ENCODE measurements at places on chromosomes 7 and 10. TPM values are rescaled to one million over a fixed set of nuclear protein-coding genes. Genes with fewer than 3 reads are reported as not detected.

DNA sequence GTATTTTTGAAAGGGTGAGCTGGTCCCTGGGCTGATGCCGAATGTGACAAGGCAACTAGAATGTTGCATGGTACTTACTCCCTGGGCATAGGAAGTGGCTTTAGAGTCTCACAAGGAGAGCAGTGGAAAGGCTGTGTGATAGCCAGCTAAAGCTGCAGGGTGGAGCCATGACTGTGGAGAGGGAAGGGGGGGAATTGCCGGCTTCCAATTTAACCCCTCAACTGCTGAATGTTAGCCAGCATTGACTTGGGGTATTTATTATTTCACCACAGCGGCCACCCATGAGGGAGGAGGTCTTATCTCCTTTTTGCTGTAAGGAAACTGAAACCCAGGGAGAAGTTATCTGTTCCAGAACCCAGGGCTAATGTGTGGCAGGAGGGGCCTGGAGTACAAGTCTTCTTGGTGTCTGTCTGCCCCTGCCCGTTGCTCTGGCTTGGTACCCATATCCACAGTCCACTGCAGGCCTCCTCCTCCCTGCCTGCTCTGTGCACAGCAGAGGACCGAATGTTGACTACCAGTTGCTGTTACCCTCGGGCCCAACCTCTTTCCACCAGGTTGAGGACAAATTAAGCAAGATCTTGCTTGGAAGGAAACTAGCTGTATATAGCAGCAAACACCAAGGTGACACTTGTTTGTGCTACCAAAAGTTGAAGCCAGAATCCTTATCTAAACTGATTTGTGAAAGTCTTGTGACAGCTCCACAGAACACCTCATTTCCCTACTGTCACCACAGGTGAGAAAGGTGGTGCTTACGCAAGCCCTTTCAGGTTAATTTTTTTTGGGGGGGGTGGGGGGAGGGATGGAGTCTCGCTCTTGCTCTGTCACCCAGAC is 37.6 kb downstream of the WBP1L start:
- DNase-seq, result no peak

DNA sequence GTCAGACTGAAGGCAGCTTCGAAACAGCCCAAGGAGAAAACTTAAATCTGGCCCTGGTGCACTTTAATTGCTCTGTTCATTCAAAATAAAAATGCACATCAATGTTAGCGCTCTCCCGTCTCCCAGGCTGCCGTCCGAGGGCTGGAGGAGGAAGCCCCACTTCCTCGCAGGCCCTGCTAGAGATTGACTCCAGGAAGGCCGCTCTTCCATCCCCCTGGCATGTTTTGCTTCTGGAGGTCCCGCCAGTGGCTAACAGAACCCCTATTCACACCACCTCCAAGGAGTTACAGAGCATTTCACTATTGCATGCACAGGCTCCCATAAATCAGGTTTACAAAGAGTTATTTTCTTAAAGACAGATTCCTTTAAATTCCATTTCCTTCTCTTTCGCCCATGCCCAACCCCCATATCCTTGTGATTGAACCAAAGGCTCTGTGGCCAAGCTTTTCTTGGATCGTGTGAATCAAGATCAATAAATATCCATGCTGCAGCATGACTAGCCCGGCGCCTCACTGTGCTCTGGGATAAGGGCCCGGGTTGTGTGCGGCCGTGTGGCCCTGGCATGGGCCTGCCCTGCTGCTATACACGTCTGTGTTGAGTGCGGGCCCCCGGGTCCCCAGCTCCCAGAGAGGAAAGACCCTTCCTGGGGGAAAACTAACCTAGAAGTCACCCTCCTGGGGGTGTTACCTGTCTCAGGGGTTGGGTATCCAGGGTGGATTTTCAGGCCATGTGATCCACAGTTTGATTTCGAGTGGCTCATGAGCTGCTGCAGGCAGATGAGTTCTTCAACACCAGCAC is 118.7 kb upstream of the GDF10 start:
- DNase-seq, result no peak

DNA sequence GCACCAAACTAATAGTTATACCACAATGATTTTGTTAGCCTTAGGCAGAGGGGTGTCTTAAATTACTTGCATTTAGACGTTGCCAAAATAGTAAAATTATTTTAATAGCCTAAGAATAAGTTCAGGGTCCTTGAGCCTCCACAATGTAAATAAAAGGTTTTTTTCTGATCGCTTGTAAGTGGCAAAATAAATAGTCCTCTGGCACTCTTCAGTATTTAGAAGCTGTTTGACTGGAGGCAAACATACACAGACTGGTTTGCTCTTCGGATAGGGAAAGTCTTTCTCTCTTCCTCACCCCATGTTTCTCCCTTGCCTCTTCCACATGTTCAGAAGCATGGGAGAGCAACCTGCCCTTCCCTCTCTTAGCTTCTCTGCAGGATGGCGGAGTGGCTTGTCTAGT is 49.5 kb upstream of the FAM180A start:
- DNase-seq, result no peak

DNA sequence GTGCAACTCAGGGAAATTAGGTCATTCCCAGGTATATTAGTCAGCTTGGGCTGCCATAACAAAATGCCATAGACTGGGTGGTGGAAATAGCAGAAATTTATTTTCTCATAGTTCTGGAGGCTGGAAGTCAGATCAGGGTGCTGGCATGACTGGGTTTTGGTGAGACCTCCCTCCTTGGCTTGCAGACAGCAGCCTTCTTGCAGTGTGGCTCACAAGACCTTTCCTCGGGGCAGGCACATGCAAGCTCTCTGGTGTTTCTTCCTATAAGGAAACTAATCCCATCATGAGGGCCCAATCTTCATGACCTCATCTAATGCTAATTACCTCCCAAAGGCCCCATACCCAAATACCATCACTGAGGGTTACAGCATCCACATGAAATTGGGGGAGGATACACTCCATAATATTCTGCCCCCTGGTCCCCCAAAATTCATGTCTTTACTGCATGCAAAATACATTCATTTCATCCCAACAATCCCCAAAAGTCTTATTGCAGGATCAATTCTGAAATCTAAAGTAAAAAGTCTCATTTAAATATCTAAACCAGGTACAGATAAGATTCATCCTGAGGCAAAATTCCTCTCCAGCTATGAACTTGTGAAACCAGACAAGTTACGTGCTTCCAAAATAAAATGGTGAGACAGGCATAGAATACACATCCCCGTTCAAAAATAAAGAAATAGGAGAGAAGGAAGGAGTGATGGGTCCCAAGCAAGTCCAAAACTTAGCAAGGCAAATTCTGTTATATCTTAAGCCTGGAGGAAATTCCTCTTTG is 17.4 kb upstream of the CBLL1 start:
- no peak for DNase-seq

DNA sequence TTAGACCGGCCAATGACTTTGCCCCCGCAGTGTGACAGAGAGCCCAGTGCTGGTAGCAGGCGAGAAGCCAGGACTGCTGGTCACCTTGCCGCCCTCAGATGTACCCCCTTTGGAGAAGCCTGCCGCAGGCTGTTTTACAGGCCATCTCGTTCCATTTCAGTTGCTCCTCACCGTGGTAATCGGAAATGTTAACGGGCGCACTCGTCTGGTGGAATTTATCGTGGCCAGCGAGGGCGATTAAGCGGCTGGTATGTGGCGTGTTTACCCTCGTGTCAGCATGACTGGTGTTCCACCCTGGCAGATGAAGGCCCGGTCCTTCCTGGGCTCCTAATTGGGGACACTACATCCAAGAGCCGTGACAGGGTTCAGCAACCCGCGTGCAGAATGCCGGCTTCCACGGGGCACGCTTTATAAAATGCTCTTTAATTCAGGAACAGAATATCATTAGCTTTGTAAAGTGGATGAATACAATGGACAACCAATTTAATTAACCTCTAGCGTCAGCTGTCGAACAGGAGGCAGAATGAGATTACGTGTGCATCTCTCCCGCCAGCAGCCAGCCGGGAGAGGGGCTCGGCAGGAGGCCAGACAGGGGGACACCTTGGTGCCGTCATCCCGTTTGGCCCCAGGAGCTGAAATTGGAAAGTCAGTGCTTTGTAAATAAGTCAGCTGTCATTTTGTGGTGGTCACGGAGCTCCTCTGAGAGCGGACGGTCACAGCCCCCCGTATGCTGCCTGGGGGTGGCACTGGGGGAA is 108.3 kb downstream of the NKX6-2 start:
- no peak for DNase-seq

LSM5 gene
- 27.2 TPM for total RNA-seq

PSAP gene
- total RNA-seq, result 561 TPM

- DNase-seq, result no peak
Observed at GRCh38 chr7:43232366-43232765, 119.9 kb downstream of the HECW1 start.

- peak; percentile 69 for DNase-seq
Observed at GRCh38 chr10:71504570-71504969, 107.8 kb downstream of the CDH23 start.

DNA sequence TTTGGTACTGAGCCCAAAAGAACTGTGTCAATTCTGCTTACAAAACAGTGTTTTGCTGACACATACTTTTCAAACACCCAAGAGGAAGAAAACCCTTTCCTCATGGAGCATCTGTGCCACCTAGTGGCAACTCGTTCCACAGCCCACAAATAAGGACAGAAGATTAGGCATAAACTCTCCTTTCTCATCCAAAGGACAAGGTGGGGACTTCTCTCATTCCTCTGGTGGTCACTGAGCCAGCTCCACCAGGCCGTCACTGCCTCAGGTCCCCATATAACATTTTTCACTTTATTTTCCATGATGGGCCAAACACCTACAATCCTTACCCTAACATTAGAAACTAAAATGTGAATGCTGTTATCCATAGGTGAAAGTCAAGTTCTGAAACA is 76.9 kb downstream of the RNF216 start:
- DNase-seq, result no peak

CPED1 gene
- total RNA-seq, result 6.5 TPM

GRCh38 chr7:139820089-139820488 is 9.0 kb upstream of the TBXAS1 start:
- DNase-seq, result no peak

DNA sequence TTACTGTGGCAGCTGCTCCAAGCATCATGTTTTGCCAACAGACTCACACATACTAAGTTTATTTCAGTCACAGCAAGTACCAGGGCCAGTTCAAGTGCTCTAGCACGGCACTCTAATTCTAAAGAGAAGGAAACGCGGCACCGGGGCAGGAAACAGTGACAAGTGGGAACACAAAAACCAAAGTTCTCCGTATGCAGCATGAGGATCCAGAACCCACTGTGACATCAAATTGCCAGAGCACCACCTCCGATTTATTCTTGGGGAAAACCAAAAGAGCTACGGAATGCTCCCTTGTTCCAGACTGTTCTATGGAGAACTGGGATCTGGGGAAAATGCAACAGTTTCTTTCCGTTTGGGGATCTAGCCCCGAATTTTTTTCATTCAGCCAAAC is 448 bp upstream of the PTER start:
- DNase-seq, result no peak

DNA sequence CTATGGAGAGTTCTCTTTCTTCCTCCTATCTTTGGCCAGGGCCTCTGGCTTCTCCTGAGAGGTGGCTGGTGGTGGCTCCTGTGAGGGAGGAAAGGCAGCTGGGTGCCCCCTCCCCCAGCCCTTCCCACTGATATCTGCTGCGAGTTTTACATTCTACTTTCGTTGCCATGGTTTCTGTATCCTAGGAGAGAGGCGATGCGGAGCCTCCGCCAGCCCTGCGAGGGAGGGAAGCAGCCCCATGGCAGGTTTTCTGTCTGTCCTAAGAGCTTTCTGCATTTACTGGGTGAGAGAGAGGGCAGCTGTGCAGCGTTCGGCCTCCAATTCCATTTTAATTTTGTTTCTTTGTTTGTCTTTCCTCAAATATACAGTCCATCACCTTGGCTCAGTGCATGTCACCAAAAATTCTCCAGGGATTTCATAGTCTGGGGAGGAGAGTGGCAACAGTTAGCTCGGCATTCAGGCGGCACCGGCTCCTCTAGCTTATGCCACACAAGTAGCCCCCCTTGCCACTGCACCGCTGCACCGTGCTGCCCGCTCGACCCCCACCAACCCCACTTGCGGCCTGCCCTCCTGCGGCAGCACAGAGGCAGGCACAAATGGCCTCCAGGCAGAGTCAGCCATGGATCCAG is 20.4 kb downstream of the DNAJB12 start:
- peak; percentile 22 for DNase-seq

SP8 gene
- not detected for total RNA-seq

DNA sequence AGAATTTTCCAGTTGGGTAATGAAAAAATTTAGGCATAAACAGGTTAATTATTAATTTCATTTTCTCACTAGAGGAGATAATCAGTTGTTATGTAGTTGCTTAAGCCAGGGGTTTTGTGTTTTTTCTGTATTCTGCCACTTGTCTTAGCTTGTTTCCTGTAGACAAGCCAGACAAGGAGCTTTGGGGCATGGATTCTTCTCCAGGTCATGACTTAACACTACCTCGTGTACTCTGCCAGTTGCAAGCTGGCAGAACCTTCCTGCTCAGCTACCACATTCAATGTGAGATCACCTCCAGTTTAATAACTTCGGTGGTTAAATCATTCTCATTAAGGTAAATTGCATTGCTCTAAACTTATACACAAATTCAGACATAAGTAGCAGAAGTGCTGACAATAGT is 1.8 kb downstream of the CCM2 start:
- DNase-seq, result no peak

HYAL4 gene
- not detected for total RNA-seq

GRCh38 chr7:16529697-16530096 is 3.1 kb downstream of the LRRC72 start:
- no peak for DNase-seq
